ENCODE measurements at places on chromosomes 3 and 15. TPM values are rescaled to one million over a fixed set of nuclear protein-coding genes. Genes with fewer than 3 reads are reported as not detected.

GRCh38 chr15:62109982-62110851 is 43.4 kb downstream of the C2CD4A start:
- H3K4me3 ChIP-seq = no peak overlapping the region
- no peaks in the 10 kb centered on the region for H3K36me3 ChIP-seq

DNA sequence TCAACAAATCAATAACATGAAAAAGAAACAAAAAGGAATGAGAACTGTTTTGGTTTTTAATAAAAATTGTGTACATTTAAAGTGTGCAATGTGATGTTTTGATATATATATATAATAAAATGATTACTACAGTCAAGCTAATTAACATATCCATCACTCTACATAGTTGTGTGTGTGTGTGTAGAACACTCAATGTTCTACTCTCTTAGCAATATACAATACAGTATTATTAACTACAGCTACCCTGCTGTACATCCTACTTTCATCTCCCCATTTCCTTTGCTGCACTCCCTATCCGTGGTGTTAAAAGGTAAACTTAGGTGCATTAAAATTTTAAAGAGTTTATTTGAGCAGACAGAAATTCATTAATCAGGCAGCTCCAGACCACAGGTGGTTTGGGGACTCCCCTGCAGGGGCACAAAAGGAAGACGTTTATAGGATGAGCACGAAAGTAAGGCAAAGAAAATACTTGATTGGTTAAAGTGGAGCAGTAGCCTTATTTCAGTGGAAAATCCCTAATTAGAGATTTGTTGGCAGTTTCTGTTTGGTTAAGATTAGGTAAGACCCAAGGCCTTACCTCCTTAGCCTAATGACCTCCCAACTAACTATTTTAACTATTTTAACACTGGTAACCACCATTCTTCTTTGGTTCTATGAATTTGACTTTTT is 61.8 kb upstream of the SNRK start:
- H3K27me3 ChIP-seq = no peaks in the 10 kb centered on the region
- H3K4me1 ChIP-seq = no peaks in the 10 kb centered on the region
- H3K27ac ChIP-seq = no peak overlapping the region
- no peak overlapping the region for H3K4me3 ChIP-seq

- DNase-seq = no peak
- no peaks in the 10 kb centered on the region for H3K27me3 ChIP-seq
- no peak overlapping the region for H3K27ac ChIP-seq
- no peak overlapping the region for H3K4me3 ChIP-seq
These were observed 26.8 kb upstream of the LIMD1 start for GRCh38 chr3:45567730-45568172.

DNA sequence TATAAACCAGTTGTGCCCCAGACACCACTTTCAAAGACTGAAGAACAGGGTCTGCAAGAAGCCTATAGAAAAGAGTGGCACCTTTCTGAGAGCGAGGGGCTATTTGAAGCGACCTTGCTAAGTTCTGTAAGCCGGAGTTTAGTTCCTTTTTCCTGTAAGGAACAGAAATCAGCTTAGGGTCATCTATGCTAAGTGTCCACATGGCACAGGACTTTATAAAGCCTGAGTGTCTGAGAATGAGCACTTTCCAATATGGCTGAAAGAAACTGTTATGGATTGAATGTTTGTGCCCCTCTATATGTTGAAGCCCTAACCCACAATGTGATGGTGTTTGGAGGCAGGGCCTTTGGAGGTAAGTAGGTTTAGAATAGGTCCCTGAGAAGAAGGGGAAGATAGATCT is 4.0 kb upstream of the A4GNT start:
- H3K36me3 ChIP-seq = no peaks in the 10 kb centered on the region
- H3K4me3 ChIP-seq = no peak overlapping the region
- no peaks in the 10 kb centered on the region for H3K27me3 ChIP-seq

The AGTR1 gene
- total RNA-seq = 28.2 TPM
